ENCODE measurements at places on chromosomes 7 and 10.

GRCh38 chr10:44261710-44262455 lies 123.0 kb downstream of the CXCL12 start:
- no peak for DNase-seq

DNA sequence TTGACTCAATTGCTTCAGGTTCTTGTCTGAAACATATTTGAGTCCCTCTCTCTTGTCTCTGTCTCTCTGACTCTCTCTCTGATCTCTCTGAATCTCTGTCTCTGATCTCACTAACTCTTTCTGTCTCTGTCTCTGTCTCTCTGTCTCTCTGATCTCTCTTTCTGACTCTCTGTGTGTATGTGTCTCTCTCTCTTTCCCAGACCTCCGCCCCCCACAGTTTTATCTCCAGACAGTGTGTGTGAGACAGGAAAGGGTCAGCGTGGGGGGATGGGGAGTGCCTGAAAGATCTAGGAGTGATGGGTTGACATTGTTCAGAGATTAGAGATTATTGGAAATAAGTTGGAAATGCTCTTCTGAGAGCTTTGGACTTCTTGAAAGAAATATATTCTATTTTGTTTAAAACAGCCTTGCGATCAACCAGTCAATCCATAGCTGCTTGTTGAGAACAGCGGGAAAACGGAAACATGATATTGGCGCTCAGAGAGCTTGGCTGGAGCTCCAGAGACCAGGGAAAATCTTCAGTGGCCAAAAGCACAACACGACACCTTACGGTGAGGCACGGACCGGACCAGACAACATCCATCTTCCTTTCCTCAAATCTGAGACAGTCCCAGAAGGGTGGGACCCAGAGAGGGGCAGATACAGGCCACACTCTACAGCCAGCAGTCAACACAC lies 35.5 kb downstream of the CALML3 start:
- DNase-seq, result no peak

DNA sequence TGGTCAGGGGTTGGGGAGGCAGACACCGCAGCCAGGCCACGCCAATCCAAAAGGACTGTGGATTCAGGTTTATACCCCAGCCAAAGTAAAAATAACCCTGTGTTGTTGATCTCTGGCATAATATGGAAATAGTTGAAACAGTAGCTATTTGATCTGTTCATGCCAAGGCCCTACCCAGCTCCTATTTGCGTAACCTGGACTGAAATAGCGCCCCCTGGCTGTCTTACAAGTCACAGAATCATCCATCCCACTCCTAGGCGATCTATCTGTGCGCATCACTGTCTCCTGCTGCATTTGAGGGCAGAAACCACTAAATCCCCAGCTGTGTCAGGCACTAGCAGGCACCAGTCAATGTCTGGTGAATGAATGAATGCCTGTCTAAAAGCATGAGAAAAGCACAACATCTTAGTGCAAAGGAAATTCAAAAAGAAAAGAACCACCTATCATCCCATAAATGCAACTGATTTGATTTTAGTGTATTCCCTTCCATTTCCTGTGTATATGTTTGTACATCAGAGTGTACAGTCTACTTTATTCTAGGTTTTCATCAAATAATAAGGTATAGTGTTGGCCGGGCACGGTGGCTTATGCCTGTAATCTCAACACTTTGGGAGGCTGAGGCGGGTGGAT lies 160.0 kb downstream of the SLIT1 start:
- no peak for DNase-seq

GRCh38 chr10:98855403-98856189 lies 380.1 kb downstream of the HPSE2 start:
- no peak for DNase-seq

DNA sequence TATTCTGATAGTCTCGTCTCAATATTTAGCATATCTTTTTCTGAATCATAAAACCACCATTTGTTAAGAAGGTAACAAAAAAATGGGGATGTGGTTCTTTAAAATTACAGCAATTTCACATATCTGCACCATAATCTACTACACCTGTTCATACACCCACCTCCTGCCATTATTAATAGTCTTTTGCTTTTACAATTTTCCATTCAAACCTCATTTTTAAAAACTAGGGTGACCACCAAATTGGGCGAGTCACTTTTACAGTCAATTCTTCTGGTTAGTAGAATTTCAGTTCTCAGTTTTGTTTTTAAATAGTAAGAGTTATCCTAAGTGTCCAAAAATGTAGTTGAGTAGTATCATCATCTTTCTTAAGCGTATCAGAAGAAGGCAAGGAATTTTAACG lies 48.4 kb upstream of the GSAP start:
- no peak for DNase-seq

- DNase-seq, result no peak
Observed at GRCh38 chr10:104113376-104113956, 8.5 kb upstream of the SFR1 start.

GRCh38 chr10:125742465-125742864 lies 23.0 kb downstream of the EDRF1 start:
- no peak for DNase-seq

DNA sequence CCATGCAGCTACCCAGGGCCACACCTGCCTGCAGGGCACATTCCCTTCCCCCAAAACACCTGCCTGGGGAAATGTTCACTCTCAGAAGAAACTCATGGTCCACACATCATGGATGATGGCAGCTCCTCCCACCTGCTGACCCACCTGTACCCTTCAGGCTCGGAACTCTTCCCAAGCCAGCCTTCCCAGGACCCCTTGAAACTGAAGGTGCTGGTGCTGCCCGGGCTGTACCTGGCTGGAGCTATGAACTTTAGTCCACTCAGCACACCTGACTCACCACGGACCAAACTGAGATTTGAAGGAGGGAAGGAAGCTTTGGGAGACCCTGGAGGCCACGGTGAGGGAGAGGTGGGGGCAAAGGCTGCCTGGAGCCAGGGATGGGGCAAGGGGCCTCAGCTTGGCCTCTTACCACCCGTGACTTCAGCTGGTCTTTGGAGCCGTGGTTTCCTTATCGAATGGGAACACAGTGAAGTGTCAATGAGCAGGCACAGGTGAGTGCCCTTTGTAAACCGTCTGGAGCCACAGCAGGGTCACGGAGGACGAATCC lies 30.1 kb upstream of the INPP5A start:
- no peak for DNase-seq

GRCh38 chr7:143978585-143978984 lies 21.5 kb upstream of the OR6B1 start:
- no peak for DNase-seq

DNA sequence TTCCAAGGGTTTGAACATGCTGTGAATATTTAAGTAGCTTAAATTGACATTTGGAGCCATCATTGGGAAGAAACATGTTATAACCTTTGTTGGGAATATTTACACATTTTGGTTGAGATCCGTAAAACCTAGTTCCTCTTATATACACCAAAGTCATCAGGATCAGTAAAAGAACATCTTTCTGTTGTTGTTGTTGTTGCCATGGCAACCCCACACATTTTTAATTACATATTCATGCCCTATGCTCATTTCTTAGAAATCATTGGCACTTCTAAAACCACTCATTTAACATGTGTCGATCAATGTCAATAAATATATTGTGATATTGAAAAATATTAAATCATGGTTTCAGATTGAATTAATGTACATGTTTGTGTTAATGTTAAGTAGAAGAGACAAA lies 122.6 kb downstream of the POU6F2 start:
- DNase-seq, result no peak

DNA sequence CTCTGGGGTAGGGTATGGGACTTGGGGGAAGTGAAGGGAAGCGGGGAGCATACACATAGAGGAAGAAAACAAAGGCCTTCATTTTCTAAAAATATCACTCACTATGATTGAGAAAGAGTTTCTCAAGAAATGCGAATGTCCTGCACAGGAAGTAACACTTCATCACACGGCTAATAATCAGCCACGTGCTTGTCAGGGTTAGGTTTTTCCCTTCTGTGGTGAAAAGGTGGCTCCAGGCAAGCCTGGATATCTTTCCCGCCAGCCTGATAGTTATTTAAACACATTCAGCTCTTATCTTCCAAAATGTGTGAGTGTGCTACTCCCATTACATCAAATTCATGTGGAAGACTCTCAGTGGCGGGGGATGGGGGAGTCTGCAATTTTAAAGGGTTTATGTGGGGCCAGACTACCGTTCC lies 166.4 kb upstream of the ADO start:
- DNase-seq, result no peak

GRCh38 chr10:62681211-62681940 lies 123.1 kb upstream of the ADO start:
- DNase-seq, result no peak

DNA sequence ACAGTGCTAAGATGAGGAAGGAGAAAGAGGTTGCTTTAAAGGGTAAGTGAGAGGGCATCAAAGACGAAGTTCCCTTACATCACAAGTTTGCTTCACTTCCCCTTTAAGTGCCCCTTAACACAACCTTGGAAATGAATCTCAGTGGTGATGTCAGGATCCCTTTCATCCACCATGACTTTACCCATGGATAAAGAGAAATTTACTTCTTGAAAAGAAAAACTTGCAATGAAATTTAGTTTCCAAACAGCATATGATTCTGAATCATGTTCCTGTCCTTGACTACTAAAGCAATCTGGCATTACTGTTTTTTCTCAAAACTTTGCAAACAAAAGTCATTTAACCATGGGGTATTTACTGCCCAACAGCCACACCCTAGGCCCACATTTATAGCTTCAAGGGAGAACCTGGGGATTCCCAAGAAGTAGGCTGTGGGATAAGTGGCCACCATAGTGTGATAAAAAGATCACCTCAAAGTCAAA lies 135.9 kb downstream of the ITGB8 start:
- DNase-seq, result no peak

DNA sequence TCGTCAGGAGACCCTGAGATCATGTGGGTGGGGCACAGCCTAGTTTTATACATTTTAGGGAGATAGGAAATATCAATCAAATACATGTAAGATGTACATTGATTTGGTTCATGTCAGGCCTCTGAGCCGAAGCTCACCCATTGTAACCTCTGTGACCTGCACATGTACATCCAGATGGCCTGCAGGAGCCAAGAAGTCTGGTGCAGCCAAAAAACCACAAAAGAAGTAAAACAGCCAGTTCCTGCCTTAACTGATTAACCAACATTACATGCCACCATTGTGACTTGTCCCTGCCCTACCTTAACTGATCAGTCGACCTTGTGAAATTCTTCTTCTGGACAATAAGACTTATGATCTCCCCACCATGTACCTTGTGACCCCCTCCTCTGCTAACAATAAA lies 16.0 kb upstream of the LRRC61 start:
- no peak for DNase-seq

Measured in NCI-H774 (cell line).